ENCODE measurements at places on chromosomes 12 and 14.

DNA sequence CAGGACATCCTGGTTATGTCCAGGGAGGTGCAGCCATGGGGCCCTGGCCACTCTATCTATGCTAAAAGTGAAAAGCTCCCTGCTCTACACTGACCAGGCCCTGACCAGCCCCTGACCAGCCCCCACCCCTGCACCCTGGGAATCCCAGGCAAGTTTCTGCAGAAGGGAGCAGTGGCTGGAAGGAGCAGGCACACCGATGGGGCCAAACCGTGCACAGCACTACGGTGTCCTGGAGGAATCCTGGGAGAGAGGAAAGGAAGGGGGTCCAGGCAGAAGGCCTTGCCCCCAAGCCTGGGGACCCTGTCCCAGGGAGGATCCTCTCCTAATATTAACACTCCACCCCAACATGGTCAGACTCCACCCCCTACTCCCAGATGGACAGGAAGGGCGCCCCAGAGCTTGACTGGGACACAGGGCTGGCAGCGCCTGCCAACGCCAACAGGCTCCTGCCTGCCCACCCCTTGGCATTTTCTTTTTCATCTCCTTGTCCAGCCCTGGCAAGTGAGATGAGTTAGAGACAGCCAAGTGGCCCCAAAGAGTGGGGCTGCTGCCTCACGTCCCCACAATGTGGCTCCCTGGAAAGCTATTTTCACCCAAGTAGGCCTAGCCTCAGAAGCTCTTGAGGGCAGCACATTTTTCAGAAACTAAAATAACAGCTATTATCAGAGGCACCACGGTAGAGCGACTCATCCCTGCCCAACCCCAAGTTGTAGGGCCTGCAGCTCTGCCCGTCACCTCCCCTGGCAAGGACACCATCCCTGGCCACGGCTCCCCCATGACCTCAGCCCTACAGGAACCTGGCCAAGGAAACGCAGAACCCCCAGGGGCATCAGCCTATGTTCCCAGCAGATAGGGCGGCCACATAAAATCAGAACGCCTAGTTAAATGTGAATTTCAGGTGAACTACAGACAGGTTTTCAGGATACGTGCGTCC is 82.6 kb downstream of the SCARB1 start:
- DNase-seq: no peak

- no peak for DNase-seq
These were observed 48.4 kb downstream of the CSRP2 start for GRCh38 chr12:76830436-76830835.

DNA sequence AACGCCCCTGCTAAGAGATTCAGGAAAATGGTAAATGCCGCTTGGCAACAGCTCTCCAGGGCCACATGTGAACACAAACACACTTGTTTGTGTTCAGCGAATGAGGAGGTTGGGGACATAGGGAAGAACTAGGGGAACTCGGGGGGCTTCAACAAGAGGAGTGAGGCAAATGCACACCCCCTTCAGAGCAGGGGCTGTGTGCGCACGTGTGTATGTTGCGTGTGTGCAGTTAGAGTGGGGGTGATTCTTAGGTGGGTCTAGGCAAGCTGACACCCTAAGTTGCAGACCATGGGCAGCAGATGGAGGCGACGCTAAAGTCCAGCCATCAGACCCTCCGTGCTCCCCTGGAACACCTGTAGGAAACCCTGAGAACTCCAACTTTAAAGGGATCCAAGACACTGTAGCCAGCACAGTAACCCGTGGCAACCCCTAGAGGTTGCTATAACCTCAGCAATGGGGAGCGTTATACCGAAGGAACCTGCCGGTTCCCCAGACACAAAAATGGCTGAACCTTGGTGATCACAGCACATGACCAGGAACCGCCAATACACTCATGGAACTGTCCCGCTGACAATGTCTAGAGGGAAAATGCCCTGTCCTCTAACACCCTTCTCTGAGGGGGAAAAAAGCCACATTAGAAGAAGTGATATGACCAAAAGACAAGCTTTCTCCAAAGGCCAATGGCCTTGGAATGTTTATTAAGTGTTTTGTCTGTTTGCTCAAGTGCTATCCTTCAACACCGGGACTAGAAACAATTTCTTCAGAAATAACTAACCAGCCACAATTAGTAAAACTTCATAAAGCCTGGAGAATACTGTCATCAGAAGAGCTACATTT is 86.5 kb upstream of the CEP83 start:
- peak; percentile 42 for DNase-seq

DNA sequence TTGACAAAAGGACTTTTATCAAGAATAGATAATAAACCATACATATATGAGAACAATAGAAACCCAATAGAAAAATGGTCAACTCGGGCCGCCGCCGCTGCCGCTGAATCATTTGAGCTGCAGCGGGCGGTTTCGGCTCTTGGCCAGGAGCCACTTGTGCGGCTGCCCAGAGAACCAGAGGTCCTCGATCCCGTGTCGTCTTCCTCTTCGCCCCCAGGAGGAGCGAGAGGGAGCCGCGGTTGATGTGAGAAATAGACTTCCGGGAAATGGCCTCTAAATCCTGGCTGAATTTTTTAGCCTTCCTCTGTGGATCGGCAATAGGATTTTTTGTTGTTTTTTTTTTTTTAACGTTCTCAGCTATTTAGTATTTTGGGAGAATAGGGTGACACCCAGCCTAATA is 44.8 kb downstream of the CPSF6 start:
- DNase-seq: peak; percentile 10

DNA sequence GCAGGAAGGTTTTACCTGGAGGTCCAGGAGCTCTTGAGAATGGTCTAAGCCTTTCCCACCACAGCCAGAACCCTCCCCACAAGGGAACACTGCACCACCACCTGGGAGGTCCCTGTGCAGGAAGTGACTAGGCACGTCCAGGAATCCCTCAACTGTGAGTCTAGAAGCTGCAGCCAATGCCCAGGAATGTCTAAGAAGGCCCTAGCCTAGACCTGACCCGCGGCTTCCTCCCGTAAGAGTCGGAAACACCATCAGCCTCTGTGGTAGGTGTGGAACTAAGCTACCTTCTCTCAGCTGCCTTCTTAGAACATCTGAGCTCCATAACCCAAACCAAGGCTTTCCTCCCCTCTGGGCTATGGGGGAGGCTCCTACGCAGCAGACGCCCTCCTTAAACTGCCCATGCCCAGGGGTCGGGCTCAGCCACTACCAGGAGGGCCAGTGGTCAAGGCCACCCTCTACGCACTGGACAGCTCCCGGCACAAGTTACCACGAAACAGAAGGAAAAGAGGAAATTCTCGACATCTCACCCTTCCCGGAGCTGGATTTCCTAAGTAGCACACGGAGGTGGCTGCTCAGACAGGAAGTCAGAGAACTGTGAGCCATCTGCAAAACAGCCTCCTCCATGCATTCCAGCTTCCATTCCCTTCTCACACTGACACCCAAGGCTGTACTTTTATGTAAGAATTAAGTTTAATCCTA is 25.5 kb downstream of the ZFYVE21 start:
- DNase-seq: no peak

- DNase-seq: no peak
These were observed 104.5 kb downstream of the ESRRB start for GRCh38 chr14:76480426-76480825.

DNA sequence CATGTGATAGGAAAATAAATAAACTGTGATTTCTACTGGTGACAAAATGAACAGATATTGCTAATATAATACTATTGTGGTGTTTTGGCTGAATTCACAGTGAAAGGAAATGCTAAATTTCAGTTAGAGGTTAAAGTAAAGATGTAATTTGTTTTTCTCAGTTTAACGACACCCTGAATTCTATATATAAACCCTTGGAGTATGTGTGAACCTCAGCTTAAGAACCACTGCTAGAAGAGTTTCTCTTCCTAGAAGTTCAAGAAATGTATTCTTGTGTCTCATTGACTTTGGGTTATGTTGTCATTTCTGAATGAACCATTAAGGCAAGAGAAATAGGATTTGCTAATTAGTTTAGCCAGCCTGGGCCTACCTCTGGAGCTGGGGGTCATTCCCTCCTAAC is 8.2 kb downstream of the FBXO34 start:
- no peak for DNase-seq

DNA sequence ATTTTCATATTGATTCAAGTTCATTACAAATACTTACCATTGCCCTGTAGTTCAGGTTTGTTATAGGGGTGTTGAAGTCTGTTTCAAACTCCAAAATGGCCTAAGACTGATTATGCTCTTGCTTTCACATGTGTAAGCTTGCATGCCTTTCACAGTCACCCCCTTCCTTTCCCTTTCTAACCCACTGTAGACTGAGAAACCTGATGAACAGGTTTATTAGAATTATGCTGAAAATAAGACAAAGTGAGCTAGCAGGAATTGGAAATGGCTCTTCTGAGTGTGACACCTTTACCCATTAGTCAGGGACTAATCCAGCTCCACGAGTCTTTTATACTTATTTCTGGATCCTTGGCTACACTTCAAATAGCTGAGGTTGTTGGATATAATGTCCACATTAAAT is 38.9 kb downstream of the FBXO33 start:
- DNase-seq: no peak

DNA sequence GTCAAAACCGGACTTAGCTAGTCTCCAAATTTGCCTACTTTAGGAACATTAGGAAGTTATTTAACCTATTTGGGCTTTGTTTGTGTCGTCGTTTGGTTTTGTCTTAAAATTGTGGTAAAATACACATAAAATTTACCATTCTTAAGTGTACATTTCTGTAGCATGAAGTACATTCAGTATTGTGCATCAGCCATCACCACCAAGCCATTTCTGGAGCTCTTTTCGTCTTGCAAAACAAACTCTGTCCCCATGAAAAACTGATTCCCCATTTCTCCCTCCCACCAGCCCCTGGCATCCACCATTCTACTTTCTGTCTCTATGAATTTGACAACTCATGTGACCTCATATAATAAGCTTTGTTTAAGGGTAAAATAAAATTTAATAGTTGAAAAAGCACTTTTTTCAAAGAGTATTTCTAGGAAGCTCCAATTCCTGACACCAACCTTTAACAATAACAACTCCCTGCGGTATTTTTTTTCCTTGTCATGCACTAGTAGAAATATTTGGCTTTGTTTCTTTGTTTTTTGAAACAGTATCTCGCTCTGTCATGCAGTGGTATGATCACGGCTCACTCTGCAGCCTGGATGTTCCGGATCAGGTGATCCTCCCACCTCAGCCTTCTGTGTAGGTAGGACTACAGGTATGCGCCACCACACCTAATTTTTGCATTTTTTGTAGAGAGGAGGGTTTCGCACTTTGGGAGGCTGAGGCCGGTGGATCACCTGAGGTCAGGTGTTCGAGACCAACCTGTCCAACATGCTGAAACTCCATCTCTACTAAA is 3.6 kb upstream of the UBC start:
- DNase-seq: no peak

DNA sequence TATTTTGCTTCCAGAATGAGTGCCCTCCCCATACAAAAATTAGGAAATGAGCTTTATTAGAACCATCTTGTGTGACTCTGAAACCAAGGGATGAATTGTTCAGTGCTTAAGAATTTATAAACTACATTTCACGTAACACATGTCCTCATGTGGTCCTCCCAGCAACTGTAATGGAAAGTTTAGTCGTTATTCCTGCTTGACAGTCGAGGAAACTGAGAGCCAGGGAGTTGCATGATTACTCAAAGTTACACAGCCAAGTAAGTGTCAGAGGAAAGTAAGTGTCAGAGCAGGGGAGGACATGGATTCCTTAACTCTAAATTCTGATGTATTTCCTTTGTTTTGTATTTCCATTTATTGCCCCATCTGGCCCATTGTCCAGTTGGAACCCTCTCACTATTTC is 453.9 kb downstream of the FUT8 start:
- DNase-seq: no peak

- no peak for DNase-seq
These were observed at the start of gene AKAP6 for GRCh38 chr14:32329146-32329545. TSS of gene AKAP6 (plus strand) at chr14:32329298. CDS start at chr14:32433494, 104,196 bp downstream.

DNA sequence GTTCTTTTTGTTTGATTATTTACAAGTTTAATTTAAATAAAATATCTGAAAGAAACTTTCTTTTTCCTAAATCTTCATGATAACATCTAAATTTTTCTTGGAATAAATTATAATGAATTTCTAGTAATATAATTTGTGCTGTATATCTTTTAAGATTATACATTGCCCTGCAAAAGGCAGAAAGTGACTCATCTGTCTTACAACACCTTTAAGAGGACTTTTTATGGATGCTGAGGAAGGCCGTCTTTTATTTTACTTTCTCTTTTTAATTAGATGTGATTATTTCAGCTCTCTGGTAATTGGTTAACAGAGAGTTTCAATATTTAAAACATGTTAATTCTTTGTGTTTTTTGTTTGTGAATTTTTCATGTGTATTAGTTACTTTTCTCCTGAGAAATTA is 598.4 kb downstream of the RPL10L start:
- DNase-seq: no peak

- no peak for DNase-seq
These were observed 11.8 kb downstream of the SLC39A5 start for GRCh38 chr12:56241424-56242303.

DNA sequence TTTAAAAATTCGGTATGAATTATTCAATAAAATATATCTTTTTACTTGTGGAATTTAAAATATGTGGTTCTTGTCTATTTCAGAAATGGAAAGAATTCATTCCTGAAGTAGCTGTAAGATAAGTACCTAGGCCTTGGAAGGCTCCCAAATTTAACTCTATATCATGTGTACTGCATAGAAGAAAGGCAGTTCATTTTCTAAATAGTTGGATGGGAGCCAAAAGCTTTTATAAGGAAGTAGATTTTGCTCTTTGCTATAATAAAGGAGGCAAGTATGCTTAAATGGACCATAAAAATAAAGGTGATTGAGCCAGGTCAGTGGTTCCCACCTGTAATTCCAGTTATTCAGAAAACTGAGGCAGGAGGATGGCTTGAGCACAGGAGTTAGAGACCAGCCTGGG is 187.5 kb downstream of the ATXN7L3B start:
- no peak for DNase-seq

DNA sequence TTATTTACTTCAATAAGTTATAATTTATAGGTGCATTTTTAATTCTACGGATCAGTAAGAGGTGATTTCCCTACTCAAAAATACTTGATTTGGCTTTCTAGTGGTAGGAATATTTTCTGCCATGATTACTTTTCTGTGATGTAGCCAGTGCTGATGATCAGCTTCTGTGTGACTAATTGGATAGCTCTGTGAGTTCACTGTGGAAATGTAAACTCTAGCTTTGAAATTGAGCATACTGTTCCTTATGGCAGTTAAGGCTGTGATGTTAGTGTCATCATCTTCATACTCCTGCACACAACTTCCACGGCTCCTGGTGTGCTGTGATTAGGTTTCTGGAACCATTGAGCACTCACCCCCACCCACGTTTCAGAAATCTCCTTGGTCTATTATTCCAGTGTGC is 48.2 kb downstream of the PLEKHA5 start:
- no peak for DNase-seq

GRCh38 chr14:101360054-101360911 is 201.0 kb upstream of the DIO3 start:
- DNase-seq: no peak

GRCh38 chr14:69042299-69042698 is 63.2 kb upstream of the ACTN1 start:
- no peak for DNase-seq

DNA sequence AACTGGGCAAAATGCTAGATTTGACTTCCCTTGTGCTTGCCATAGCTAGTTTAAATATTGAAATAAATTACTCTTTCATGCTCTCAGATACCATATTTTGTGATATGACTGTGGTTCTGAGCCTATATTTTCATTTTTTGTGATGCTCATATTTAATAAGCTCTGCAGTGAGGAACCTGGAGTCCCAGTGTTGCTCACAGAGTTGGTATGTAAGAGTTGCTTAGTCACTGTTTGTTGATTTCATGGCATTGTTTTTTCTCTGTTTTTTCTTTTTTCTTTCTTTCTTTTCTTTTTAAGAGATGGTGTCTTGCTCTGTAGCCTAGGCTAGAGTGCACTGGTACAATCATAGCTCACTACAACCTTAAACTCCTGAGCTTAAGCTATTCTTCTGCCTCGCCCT is 750.5 kb upstream of the TMEM132C start:
- no peak for DNase-seq

Measured in NCI-H2171 (cell line).